ENCODE measurements at places on chromosomes 5 and 9.

GRCh38 chr9:93600504-93600903, 24.1 kb downstream of the PHF2 start:
- H3K4me1 ChIP-seq = peaks cover 50% of the 10 kb centered on the region
- peak; percentile 18 for DNase-seq
- no peak overlapping the region for H3K27ac ChIP-seq
- H3K36me3 ChIP-seq = peaks cover 9% of the 10 kb centered on the region

DNA sequence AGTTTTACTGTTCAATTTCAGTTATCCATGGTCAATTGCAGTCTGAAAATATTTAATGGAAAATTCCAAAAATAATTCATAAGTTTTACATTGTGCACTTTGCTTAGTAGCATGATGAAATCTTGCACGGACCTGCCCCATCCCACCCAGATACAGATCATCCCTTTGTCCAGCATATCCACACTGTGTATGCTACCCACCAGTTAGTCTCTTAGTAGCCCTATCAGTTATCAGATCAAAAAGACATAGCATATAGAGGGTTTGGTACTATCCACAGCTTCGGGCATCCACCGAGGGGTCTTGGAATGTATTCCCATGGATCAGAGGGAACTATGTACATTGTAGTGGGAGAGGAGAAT, 97.7 kb downstream of the SLC44A1 start:
- H3K36me3 ChIP-seq = peaks cover 4% of the 10 kb centered on the region
- H3K27me3 ChIP-seq = no peaks in the 10 kb centered on the region
- H3K27ac ChIP-seq = no peak overlapping the region
- peaks cover 25% of the 10 kb centered on the region for H3K4me1 ChIP-seq

DNA sequence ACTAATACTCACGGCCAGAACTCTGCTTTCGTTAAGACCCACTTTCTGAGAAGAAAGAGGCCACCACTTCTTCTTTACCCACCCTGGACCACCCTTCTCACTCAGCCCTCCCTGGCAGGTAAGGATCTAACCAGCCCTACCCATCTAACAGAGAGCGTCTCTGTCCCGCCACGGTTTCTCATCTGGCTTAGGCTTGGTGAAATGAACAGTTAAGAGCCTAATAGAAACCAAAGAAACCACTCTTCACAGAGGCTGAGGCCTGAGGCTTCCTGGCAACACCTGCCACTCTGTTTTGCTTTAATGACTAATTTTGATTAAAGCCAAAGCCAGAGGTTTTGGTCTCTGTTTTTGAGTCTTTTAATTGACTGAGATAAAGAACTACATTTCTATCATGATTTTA, 354.1 kb upstream of the SLC30A5 start:
- no peak for DNase-seq
- H3K27ac ChIP-seq = no peak overlapping the region
- no peaks in the 10 kb centered on the region for H3K36me3 ChIP-seq
- H3K27me3 ChIP-seq = no peaks in the 10 kb centered on the region
- H3K4me3 ChIP-seq = no peak overlapping the region
- no peaks in the 10 kb centered on the region for H3K4me1 ChIP-seq

DNA sequence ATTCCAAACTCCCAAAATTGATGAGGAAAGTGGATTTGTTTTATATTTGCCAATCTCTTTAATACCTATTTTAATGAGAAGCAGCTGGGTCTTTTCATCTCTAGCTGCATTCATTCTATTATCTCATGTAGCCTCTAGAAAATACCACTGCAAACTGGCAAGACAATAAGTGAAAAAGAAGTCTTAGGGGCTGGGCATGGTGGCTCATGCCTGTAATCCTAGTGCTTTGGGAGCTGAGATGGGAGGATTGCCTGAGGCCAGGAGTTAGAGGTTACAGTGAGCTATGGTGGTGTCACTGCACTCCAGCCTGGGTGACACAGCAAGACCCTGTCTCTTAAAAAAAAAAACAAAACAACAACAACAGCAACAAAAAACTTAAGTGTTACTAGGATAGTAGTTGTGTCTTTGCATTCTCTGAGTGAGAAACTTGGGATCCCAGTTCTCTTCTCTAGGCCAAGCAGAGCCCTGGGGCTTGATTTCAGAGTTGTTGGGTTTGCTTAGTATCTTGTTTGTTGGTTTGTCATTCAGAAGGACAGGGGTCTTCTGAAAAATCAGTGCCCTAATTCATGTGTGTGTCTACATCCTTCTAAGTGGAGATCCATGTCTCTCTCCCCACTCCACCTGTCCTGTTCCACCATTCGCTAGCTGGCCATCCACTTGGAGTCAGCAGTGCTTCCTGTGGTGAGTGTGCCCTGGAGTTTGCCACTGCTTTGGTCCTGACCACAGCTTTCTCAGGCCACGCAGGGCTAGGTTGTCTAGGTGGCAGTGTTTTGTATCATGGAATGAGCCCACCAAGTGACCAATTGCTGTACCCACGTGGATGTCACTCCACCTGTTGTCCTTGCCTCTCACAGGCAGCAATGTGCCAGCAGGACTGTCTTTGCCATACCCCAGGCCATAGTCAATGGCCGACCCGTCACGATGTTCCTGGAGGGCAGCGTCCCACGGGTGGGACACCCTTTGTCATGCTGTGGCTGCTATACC, 19.5 kb downstream of the MARCHF6 start:
- no peak for DNase-seq
- peaks cover 78% of the 10 kb centered on the region for H3K4me1 ChIP-seq
- peaks cover 36% of the 10 kb centered on the region for H3K36me3 ChIP-seq
- no peaks in the 10 kb centered on the region for H3K27me3 ChIP-seq
- no peak overlapping the region for H3K4me3 ChIP-seq

DNA sequence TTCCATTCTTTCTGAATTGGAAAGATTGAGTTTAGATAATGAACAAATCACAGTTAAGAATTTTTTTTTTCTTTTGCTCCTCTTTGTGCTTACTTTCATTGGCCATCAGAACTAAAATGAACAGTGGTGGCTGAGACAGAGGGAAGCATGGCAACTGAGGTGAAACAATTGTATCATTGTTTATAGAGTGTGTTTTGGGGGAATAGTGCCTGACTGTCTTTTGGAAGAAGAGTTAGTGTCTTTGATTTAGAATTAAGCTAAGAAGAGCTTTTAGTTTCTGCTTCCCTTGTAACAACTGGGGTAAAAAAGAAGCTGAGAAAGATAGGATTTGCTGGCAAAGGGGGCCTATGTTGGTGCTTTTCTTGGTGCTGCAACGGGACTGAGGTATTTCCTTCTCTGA, 24.0 kb downstream of the HSD17B4 start:
- no peaks in the 10 kb centered on the region for H3K27me3 ChIP-seq
- no peak overlapping the region for H3K27ac ChIP-seq
- no peaks in the 10 kb centered on the region for H3K4me1 ChIP-seq
- peaks cover 17% of the 10 kb centered on the region for H3K36me3 ChIP-seq
- no peak for DNase-seq

DNA sequence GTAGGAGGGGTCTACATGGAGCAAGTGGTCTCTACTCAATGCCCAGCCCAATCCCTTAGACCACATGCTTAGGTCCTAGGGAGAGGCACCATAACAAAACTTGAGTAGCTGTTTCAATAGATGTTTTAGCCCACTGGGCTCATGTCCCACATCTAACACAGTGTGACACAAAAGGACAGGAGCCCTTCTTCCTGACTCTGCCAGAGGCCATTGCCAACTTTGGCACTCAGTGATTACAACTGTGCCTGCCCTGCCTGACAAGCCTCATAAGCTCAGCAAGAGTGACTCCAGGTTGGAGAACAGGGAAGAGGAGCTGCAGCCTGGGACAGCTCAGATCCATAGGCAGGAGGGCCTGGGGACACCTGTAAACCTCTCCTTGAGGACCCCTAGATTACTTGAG, 230.8 kb downstream of the ENC1 start:
- peaks cover 10% of the 10 kb centered on the region for H3K27me3 ChIP-seq
- H3K4me3 ChIP-seq = no peak overlapping the region
- DNase-seq = no peak
- no peak overlapping the region for H3K27ac ChIP-seq

- no peak for DNase-seq
- H3K27ac ChIP-seq = no peak overlapping the region
- H3K4me1 ChIP-seq = no peaks in the 10 kb centered on the region
- H3K27me3 ChIP-seq = no peaks in the 10 kb centered on the region
- no peaks in the 10 kb centered on the region for H3K36me3 ChIP-seq
Measured at GRCh38 chr5:123937230-123937629, 425.3 kb downstream of the CSNK1G3 start.

DNA sequence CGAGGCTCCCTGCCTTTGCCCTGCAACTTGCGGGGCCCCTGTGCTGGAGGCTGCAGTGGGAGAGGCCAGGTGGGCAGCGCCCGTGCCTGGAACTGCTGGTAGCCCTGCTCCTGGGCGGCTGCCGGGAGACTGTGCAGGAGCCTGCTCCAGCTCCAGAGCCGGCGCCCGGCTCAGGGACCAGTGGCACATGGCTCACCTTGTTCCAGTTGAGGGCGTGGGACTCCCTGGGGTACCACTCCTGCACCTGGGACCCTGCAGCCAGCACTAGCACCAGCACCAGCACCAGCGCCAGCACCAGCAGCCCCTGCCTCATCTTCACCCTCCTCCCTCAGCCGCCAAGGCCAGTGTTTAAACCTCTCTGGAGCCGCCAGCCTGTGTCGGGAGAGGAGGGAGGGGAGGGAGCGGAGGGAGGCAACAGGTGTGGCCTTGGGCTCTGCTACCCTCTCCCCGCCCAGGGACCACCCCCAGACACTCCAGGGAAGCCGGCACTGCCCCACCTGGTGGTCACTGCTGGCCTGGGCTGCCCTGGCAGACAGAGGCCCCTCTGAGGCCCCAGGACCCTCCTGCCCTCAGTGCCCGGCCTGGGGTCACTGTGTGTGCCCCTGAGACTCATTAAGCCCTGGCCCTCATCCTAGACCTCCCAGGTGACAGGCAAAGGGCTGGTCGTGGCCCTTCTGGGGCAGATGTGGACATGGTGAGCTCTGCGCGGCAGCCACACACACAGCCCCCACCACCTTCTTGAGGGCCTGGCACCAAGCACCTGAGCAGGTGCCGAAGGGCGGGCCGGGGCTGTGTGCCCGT, at the start of gene LCN10:
Gene LCN10, minus strand, starts transcription at position 350 of the 801 bp plus-strand sequence. Its CDS starts 37 bp downstream, at position 313.
- H3K27me3 ChIP-seq = peaks cover 5% of the 10 kb centered on the region
- DNase-seq = no peak
- no peak within 1 kb of the TSS for H3K27ac ChIP-seq
- H3K36me3 ChIP-seq = no peaks in the 10 kb centered on the region

GRCh38 chr5:54895816-54896341, 89.5 kb downstream of the ESM1 start:
- H3K4me1 ChIP-seq = peaks cover 5% of the 10 kb centered on the region
- peak; percentile 23 for DNase-seq
- H3K27ac ChIP-seq = peak overlapping the region; percentile 21
- H3K27me3 ChIP-seq = peaks cover 68% of the 10 kb centered on the region

GRCh38 chr5:176619203-176619568, 9.2 kb upstream of the GPRIN1 start:
- peak; percentile 95 for DNase-seq
- H3K27ac ChIP-seq = no peak overlapping the region
- H3K4me1 ChIP-seq = peaks cover 8% of the 10 kb centered on the region
- no peak overlapping the region for H3K4me3 ChIP-seq

DNA sequence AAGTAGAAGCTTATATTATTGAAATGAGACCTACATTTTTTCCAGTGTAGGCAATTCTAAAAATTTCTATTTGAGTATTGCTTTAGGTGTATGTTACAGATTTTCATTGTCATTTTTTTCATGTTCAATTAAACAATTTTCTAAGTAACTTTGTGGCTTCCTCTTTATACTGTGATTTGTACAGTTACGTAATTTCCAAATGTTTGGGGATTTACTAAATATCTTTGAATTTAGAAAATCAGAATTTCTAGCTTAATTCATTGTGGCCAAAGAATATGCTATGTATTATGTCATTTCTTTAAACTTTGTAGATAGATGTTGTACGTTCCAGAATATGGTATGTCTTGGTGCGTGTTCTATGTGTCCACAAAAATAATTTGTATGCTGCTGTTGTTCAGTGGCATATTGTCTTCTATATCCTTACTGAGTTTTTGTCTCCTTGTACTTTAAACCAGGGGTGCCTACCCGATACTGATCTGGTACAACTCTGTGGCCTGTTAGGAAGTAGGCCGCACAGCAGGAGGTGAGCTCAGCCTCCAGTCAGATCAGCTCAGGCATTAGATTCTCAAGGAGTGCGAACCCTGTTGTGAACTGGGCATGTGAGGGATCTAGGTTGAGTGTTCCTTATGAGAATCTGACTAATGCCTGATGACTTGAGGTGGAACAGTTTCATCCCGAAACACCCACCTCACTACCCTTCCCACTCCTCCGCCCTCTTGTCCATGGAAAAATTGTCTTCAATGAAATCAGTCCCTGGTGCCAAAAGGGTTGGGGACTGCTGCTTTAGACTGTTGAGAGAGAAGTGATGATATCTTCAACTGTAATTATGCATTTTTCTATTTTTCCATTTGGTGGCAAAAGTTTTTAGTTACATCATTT, 63.5 kb downstream of the UBE2R2 start:
- peak overlapping the region; percentile 93 for H3K27ac ChIP-seq
- DNase-seq = no peak
- no peaks in the 10 kb centered on the region for H3K27me3 ChIP-seq
- peaks cover 9% of the 10 kb centered on the region for H3K36me3 ChIP-seq
- peaks cover 65% of the 10 kb centered on the region for H3K4me1 ChIP-seq

DNA sequence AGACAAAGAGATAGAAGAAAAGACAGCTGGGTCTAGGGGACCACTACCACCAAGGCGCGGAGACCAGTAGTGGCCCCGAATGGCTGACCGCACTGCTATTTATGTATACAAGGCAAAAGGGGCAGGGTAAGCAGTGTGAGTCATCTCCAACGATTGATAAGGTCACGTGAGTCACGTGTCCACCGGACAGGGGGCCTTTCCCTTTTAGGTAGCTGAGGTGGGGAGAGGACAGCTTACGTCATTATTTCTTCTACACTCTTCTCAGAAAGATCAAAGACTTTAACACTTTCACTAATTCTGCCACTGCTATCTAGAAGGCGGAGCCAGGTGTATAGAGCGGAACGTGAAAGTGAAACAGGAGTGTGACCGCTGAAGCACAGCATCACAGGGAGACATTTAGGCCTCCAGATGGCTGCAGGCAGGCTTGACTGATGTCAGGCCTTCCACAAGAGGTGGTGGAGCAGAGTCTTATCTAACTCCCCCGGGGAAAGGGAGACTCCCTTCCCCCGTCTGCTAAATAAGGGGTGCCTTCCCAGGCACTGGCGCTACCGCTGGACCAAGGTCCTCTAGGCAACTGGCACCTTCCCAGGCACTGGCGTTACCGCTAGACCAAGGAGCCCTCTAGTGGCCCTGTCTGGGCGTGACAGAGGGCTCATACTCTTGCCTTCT, 6.1 kb upstream of the PRR16 start:
- peaks cover 2% of the 10 kb centered on the region for H3K4me1 ChIP-seq
- peak overlapping the region; percentile 18 for H3K4me3 ChIP-seq
- peaks cover 11% of the 10 kb centered on the region for H3K27me3 ChIP-seq
- H3K36me3 ChIP-seq = no peaks in the 10 kb centered on the region

- no peak for DNase-seq
- H3K27me3 ChIP-seq = peaks cover 19% of the 10 kb centered on the region
- H3K36me3 ChIP-seq = no peaks in the 10 kb centered on the region
- H3K4me3 ChIP-seq = no peak overlapping the region
- peaks cover 27% of the 10 kb centered on the region for H3K4me1 ChIP-seq
- no peak overlapping the region for H3K27ac ChIP-seq
Measured at GRCh38 chr5:39657943-39658342, 233.2 kb upstream of the DAB2 start.

GRCh38 chr9:130126721-130127433, 45.3 kb upstream of the NCS1 start:
- H3K27ac ChIP-seq = peak overlapping the region; percentile 49
- no peak overlapping the region for H3K4me3 ChIP-seq
- peaks cover 40% of the 10 kb centered on the region for H3K36me3 ChIP-seq
- H3K4me1 ChIP-seq = peaks cover 51% of the 10 kb centered on the region
- DNase-seq = no peak

GRCh38 chr9:94725293-94725692, 1.2 kb upstream of the AOPEP start:
- H3K36me3 ChIP-seq = no peaks in the 10 kb centered on the region
- no peak for DNase-seq
- no peak overlapping the region for H3K4me3 ChIP-seq
- H3K27ac ChIP-seq = no peak overlapping the region
- H3K4me1 ChIP-seq = peaks cover 8% of the 10 kb centered on the region

Measured in activated CD4-positive, alpha-beta T cell treated with anti-CD3 and anti-CD28 coated beads for 36 hours (primary cell).